Hematopoietic multipotent progenitor cell (in vitro differentiated cells): ENCODE measurements at places on chromosomes 13 and 19. TPM values are rescaled to one million over a fixed set of nuclear protein-coding genes. Genes with fewer than 3 reads are reported as not detected.

DNA sequence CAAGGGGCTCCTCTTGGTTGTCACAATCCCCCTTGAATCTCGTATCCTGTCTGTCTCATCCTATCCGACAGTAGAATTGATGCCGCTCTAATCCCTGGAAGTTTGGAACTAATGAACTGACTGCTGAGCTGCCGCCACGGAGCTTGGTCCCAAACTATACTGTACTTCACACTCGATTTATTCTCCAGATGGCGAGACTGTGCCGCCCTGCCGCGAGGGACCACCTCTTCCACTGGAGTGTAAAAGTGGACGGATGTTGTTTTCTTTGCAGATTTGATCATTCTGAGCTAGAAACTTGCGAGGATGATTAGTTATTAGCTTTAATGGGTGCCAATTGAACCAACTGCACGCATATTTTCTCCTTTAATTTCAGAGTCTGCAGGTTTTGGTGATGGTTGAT is 117.2 kb downstream of the ZIC5 start:
- DNase-seq = no peak

DNA sequence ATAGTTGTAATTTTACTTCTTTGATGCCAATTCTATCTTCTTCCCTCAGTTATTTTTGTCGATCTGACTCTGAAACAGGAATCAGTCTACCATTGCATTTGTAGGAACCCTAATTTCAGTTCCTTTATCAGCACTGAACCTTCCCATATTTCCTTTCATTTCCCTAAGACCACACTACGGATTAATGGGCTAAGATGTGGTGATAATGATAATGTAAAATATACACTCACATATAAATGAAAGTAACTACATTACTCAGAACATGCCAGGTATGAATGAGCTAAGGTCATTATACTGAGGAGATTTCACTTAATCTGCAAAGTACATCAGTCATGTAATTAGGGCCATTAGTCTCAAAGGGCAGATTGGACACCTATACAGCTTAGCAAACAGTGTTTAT is 60.2 kb upstream of the RFC3 start:
- DNase-seq = no peak

Gene ATP5F1D
- 52.2 TPM for total RNA-seq

Gene RNF113B
- under 0.01 TPM for total RNA-seq
